ENCODE measurements at places on chromosomes 1 and 21. TPM values are rescaled to one million over a fixed set of nuclear protein-coding genes. Genes with fewer than 3 reads are reported as not detected.

DMRTA2 gene
- total RNA-seq = 0.13 TPM

TEX38 gene
- total RNA-seq = not detected

CFHR3 gene
- total RNA-seq = 0.16 TPM

LCE1A gene
- total RNA-seq = not detected

FMO2 gene
- total RNA-seq = not detected

CLDN14 gene
- not detected for total RNA-seq

PPM1J gene
- 1.2 TPM for total RNA-seq

AQP10 gene
- not detected for total RNA-seq

ASTN1 gene
- total RNA-seq = not detected

GNG12 gene
- 61.0 TPM for total RNA-seq

TPTE gene
- total RNA-seq = not detected

FPGT gene
- total RNA-seq = 8.4 TPM

CLCA4 gene
- not detected for total RNA-seq

FAM177B gene
- total RNA-seq = not detected
